ENCODE measurements at places on chromosomes 5 and 9.

GRCh38 chr5:79172269-79172668, 60.7 kb downstream of the BHMT start:
- DNase-seq = no peak

GRCh38 chr9:127424676-127424999, 456 bp downstream of the ZNF79 start:
- no peak for DNase-seq

- no peak for DNase-seq
Observed at GRCh38 chr5:147963948-147964693, 57.8 kb upstream of the C5orf46 start.

DNA sequence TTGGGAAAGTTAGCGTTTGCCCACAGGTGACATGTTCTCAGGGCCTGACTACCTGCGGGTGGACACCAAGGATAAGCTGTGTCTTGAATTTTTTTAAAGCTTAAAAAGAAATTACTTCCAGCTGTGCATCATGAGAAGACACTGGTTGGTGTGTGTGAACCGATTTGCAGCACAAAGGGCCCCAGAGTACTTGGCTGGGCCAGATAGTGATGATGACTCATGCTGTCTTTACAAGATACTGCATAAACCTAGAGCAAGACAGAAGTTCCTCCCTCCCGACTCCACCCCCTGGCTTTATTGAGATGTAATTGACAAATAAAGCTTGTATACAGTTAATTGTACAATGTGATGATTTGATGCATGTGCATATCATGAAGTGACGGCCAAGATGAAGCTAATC, 212.8 kb downstream of the NXNL2 start:
- no peak for DNase-seq

GRCh38 chr5:130545291-130545690, 619.8 kb downstream of the HINT1 start:
- DNase-seq = no peak

GRCh38 chr9:34782372-34782771, 72.4 kb upstream of the CCL21 start:
- DNase-seq = no peak

- DNase-seq = no peak
Observed at GRCh38 chr5:164540174-164540573, 1034.8 kb downstream of the MAT2B start.

DNA sequence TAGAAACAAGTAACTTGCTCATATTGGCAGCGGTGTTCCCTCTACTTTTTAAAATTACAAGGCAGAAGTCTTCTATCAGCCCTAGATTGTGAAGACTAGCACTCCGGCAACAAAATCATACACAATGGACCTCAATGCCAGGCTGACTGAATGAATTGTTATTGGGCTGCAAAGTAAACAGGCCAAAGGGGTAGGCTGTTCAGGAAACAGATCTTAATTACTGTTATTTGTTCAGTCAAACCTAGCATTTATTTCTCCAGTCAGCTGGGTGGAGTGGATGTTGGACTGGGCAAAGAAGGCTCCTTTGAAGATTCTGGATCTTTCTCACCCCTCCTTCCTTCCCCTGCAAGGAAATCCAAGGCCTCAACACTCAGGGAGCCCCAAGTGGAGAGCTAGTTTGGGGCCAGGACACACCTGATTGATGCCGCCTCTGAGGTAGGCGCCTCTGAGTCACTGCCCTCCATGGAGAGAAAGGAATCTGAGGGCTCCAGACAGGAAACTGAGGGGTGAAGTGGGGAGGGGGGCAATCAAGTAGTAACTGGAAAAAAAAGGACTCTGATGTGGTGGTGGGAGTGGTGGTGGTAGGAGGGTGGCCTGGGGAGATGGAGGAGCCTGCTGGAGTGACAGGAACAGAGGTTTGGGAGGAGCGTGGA, 35.5 kb downstream of the SERINC5 start:
- DNase-seq = no peak

GRCh38 chr5:56352808-56353590, 119.9 kb upstream of the ANKRD55 start:
- DNase-seq = no peak

- no peak for DNase-seq
Observed at GRCh38 chr5:147113967-147114366, 120.9 kb upstream of the STK32A start.

DNA sequence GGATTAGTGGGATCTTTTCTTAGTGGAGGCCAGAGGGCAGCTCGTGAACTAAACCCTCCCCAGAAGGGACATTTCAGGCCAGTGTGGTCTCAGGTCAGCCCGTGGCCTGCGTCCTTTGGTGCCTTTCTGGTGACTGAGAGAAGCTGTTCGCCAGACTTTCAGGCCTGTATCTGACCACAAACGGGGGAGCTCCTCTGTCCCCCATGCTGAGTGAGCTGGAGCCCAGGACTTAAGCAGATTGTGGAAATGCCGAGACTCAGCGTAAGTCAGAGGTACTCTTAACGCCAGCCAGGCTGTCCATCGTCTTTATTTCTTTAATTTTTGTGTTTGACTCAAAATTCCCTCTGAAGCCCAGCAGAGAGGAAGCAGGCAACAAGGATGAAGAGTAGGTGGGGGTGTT, 54.8 kb upstream of the NCS1 start:
- DNase-seq = no peak

- DNase-seq = no peak
Observed at GRCh38 chr9:37309136-37309535, 113.4 kb upstream of the GRHPR start.

DNA sequence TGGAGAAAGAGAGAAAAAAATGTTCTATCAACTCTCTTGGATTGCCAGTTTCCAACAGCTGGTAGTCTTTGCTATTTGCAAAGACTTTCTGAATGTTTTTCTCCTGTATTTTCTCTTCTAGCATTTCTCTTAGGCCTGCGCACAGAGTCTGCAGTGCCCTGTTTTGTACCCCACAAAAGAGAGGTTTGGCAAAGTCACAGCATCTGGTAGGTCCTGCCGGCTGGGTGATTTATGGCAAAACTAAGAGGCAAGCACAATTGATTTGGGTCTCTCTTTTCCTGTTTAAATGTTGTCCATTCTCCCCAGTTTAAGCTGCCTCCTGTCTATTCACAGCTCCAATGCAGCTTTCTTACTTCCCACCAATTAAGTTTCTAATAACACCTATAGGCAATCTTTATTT, 193.9 kb downstream of the TRPM3 start:
- no peak for DNase-seq

GRCh38 chr5:161687316-161687715, 1.8 kb downstream of the GABRA6 start:
- no peak for DNase-seq

DNA sequence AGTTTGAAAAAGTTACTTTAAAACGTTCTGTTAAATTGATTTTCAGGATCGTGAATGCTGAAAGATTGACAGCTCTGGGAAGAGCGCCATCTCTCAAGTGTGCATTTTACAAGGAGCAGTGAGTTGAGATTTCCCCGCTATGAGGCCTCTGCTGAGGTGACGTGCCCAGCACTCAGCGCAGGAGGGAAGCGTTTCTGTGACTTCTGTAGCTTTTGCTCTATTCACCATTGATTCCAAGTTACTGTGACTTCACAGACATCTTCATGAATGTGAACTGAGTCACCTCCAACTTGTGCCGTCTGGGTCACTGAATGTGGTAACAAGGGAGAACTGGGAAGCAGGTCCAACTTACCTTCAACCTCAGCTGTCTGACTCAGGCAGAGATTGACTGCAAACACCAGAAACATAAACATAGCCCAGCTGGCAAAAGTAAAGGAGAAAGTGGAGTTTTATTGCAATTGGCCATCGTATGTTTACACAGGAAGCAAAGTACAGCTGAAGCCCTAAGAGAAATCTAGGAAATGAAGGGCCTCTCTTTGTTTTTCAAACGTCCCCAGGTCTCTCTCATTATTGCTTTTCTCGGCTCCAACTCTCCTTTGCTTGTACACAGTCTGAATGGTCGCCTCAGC, 428.8 kb upstream of the CLINT1 start:
- DNase-seq = no peak

DNA sequence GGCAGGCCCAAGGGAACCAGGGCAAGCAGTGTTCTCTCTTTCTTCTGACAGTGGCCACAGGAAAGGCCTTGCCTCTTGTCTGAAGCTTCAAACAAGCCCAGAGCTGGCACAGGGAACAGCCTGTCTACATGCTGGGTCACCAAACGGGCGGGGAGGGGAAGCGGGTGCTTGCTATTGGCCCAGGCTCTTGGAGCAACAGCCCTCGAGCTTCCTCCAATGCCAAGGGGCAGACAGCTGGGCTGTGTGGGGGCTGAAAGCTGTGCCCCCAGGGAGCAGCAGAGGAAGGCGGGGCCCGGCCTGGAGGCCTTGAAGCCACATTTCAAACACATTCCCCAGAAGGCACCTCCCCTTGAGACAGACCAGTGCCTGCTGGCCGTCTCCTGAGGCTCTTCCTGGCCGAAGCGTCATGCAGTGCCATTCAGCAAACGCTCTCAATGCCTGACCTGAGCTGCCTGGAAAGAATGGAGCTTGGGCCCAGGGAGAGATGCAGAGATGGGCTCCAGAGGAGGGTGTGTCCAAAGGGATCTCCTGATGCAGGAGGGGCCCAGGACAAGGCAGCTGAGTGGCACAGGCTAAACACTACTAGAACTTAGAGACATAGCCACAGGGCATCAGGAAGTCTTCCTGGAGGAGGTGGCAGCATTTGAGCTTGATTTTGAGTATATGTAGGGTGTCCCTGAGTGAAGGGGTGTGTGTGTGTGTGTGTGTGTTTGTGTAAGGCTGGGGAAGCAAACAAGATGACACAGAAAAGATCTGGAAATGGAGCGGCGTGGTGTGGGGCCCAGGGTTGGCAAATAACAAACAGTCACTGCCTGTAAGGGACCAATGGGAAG, 2.5 kb downstream of the FIBCD1 start:
- DNase-seq = no peak

- no peak for DNase-seq
Observed at GRCh38 chr9:113247640-113248039, 26.3 kb downstream of the SLC31A1 start.

GRCh38 chr5:34639852-34640626, 16.1 kb upstream of the RAI14 start:
- no peak for DNase-seq

- no peak for DNase-seq
Observed at GRCh38 chr9:30039712-30040111, 2344.7 kb upstream of the ACO1 start.
